ENCODE measurements at places on chromosomes 3 and 15. TPM values are rescaled to one million over a fixed set of nuclear protein-coding genes. Genes with fewer than 3 reads are reported as not detected.

The FAH gene
- polyA plus RNA-seq = 50.6 TPM

DNA sequence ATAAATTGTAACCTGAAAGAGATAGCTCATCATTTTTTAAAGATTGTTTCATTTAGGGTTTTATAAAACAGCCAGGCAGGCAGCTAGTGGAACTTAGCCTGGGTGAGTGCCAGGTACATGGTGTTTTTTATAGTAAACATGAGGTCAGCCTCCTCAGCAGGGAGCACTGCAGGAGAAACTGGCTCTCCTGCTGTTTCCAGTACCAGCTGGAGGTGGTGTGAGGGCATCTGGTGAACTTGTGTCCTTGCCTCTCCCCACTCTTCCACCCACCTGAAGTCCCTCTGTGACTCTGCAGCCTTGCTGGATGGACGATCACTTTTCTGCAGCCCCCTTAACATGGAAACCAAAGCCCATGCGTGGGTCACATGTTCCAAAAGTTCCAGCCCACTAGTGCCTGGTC lies 128.4 kb downstream of the FAM174B start:
- H3K27me3 ChIP-seq = no peaks in the 10 kb centered on the region
- no peaks in the 10 kb centered on the region for H3K36me3 ChIP-seq
- no peak for DNase-seq
- H3K4me3 ChIP-seq = no peak overlapping the region
- no peak overlapping the region for H3K27ac ChIP-seq

The CERS3 gene
- not detected for polyA plus RNA-seq

DNA sequence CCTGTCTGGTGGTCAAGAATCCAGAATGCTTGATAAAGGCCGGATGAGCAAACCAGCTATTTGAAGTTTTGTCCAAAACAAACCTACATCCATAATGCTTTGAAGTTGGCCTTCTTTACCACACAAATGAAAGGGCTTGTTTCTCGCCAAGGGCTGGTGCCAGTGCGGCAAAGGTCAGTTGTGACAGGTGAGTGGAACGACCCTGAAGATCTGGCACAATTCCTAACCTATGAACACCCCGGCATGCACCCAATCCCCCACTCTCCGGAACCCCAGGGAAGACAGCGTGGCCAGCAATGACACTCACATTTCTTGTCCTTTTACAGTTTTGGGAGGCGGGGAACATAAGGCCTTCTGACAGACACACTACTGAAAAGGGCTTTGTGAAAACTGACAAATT lies 90.6 kb downstream of the ATP10A start:
- peaks cover 6% of the 10 kb centered on the region for H3K4me1 ChIP-seq
- no peak overlapping the region for H3K4me3 ChIP-seq

GRCh38 chr15:48358229-48359152 lies 27.3 kb downstream of the DUT start:
- peaks cover 15% of the 10 kb centered on the region for H3K4me1 ChIP-seq
- no peaks in the 10 kb centered on the region for H3K27me3 ChIP-seq
- no peaks in the 10 kb centered on the region for H3K36me3 ChIP-seq
- 0 out of 2 replicates have a peak overlapping the region, but pooled peaks have one; percentile 40 for H3K27ac ChIP-seq
- peak; percentile 64 for DNase-seq

- no peaks in the 10 kb centered on the region for H3K4me1 ChIP-seq
- H3K27me3 ChIP-seq = no peaks in the 10 kb centered on the region
- H3K36me3 ChIP-seq = no peaks in the 10 kb centered on the region
- H3K27ac ChIP-seq = no peak overlapping the region
Measured at GRCh38 chr15:33994005-33994615, 25.8 kb downstream of the CHRM5 start.

GRCh38 chr3:190826018-190826417 lies 36.5 kb downstream of the GMNC start:
- no peak overlapping the region for H3K27ac ChIP-seq
- no peaks in the 10 kb centered on the region for H3K27me3 ChIP-seq

The NDN gene
- 72.4 TPM for polyA plus RNA-seq

DNA sequence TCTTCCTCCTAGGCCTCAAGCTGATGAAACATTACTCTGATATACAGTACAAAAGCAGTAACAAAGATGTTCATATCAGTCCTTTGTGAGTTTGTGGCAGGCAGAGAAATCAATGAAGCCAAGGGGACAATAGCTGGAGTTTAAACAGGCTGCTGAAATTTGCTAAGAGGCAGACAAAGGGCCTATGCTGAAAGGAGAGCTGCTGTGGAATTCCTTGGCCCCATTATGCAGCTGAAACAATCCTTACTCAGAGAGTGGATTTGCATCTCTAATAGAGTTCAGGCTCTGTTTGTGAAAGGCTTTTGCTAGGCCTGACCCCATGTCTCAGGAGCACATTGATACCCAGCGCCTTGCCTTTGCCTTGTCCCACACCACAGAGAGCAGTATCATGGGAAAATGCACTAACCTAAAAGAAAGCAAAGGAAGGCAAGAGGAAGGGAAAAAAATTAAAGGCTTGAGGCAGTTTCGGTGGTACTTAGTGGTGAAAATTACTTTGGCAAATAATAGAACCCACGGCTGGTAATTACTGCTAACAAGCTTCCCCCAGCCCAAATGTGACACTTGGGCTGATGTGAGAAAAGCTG lies 195.0 kb upstream of the EPHA3 start:
- DNase-seq = no peak
- H3K36me3 ChIP-seq = no peaks in the 10 kb centered on the region
- no peak overlapping the region for H3K27ac ChIP-seq
- no peaks in the 10 kb centered on the region for H3K4me1 ChIP-seq
- no peaks in the 10 kb centered on the region for H3K27me3 ChIP-seq

- no peaks in the 10 kb centered on the region for H3K4me1 ChIP-seq
- H3K36me3 ChIP-seq = no peaks in the 10 kb centered on the region
- no peak for DNase-seq
Measured at GRCh38 chr3:4067893-4068292, 235.3 kb upstream of the SETMAR start.

DNA sequence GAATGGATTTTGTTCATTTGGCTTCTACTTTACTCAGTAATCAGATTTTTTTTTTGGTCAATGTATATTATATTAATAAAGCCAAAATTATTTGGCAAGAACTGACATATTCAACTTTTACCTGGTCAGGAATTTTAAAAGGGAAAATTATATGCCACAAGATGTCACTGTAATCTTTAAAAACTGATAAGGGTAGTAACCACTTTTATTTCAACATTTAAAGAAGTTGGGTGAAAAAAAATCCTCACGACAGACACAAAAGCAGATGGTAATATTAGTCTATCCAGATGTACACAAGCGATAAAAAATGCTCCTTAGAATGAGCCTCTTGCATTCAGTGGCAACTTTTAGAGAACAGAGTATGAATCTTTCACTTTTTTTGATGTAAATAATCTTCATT lies 101.9 kb downstream of the SERPINI1 start:
- no peak for DNase-seq
- H3K4me3 ChIP-seq = no peak overlapping the region
- H3K36me3 ChIP-seq = no peaks in the 10 kb centered on the region

- no peak for DNase-seq
- peaks cover 2% of the 10 kb centered on the region for H3K4me1 ChIP-seq
- no peaks in the 10 kb centered on the region for H3K36me3 ChIP-seq
- H3K27me3 ChIP-seq = no peaks in the 10 kb centered on the region
Measured at GRCh38 chr15:80071652-80072051, 12.2 kb downstream of the ZFAND6 start.

GRCh38 chr3:130905551-130905950 lies 11.7 kb downstream of the ATP2C1 start:
- no peaks in the 10 kb centered on the region for H3K27me3 ChIP-seq
- peaks cover 3% of the 10 kb centered on the region for H3K4me1 ChIP-seq
- DNase-seq = peak; percentile 52
- no peaks in the 10 kb centered on the region for H3K36me3 ChIP-seq
- no peak overlapping the region for H3K4me3 ChIP-seq

DNA sequence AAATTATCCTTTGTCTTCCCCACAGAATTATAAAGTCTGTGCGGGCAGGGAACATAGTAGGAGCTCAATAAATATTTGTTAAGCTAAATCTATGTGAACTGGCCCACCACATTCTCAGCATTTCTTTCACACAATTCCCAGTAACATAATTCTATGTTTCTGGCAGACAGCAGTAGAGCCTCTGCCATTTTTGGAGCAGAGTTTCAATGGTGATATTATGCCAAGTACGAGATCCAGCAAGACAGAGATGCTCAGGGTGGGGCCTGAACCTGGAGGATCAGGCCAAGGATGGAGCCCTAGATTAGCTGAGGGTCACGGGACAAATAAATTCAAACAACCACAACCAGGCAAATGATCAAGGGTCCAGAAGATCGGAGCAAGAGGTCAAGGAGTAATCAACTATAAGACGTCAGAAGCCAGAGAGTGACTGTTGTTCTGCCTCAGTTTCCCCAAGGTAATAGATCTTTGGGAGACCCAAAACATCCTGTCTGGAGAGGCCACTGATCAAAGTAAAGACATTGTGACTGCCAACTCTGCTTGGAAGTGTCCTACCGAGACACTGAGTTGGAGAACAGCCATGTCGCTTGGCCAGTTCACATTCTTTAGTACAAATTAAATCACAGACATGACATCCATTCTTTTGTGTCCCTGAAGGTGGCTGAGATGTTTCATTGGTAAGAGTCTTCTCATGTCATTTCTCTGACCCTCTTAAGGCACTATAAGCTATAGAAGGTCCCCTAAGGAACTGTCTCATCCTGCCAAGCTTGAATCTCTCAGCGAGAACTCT lies 15.4 kb downstream of the SRGAP3 start:
- no peaks in the 10 kb centered on the region for H3K36me3 ChIP-seq
- DNase-seq = no peak
- H3K4me3 ChIP-seq = no peak overlapping the region
- no peaks in the 10 kb centered on the region for H3K4me1 ChIP-seq

The PLAAT1 gene
- polyA plus RNA-seq = 0.73 TPM

- no peak for DNase-seq
- H3K27ac ChIP-seq = no peak overlapping the region
- no peak overlapping the region for H3K4me3 ChIP-seq
- H3K36me3 ChIP-seq = no peaks in the 10 kb centered on the region
- peaks cover 2% of the 10 kb centered on the region for H3K27me3 ChIP-seq
- H3K4me1 ChIP-seq = no peaks in the 10 kb centered on the region
Measured at GRCh38 chr3:170054204-170054603, 16.4 kb downstream of the GPR160 start.

- H3K4me1 ChIP-seq = no peaks in the 10 kb centered on the region
- H3K4me3 ChIP-seq = no peak overlapping the region
- no peak for DNase-seq
- H3K36me3 ChIP-seq = no peaks in the 10 kb centered on the region
Measured at GRCh38 chr3:113574213-113574612, 41.9 kb downstream of the SIDT1 start.

The RAMAC gene
- 23.6 TPM for polyA plus RNA-seq

- no peak overlapping the region for H3K27ac ChIP-seq
- H3K36me3 ChIP-seq = no peaks in the 10 kb centered on the region
- no peaks in the 10 kb centered on the region for H3K4me1 ChIP-seq
- no peak overlapping the region for H3K4me3 ChIP-seq
Measured at GRCh38 chr15:73375012-73375411, 6.3 kb upstream of the HCN4 start.

The RNF123 gene
- polyA plus RNA-seq = 45.6 TPM

- no peak overlapping the region for H3K4me3 ChIP-seq
- H3K27me3 ChIP-seq = no peaks in the 10 kb centered on the region
- no peaks in the 10 kb centered on the region for H3K36me3 ChIP-seq
- no peaks in the 10 kb centered on the region for H3K4me1 ChIP-seq
- H3K27ac ChIP-seq = no peak overlapping the region
Measured at GRCh38 chr3:190746986-190747385, 115.5 kb downstream of the GMNC start.

- H3K36me3 ChIP-seq = no peaks in the 10 kb centered on the region
- no peak for DNase-seq
- H3K27ac ChIP-seq = no peak overlapping the region
- no peak overlapping the region for H3K4me3 ChIP-seq
Measured at GRCh38 chr3:43997788-43998369, 243.8 kb upstream of the TOPAZ1 start.

The TRH gene
- polyA plus RNA-seq = not detected

GRCh38 chr3:45367453-45367871 lies 20.9 kb upstream of the LARS2 start:
- H3K36me3 ChIP-seq = no peaks in the 10 kb centered on the region
- H3K27me3 ChIP-seq = no peaks in the 10 kb centered on the region
- peak; percentile 94 for DNase-seq
- peaks cover 13% of the 10 kb centered on the region for H3K4me1 ChIP-seq
- no peak overlapping the region for H3K4me3 ChIP-seq

- no peak overlapping the region for H3K4me3 ChIP-seq
- H3K36me3 ChIP-seq = no peaks in the 10 kb centered on the region
- no peak overlapping the region for H3K27ac ChIP-seq
- peaks cover 14% of the 10 kb centered on the region for H3K4me1 ChIP-seq
Measured at GRCh38 chr3:59754456-59755129, 704.8 kb upstream of the CFAP20DC start.

DNA sequence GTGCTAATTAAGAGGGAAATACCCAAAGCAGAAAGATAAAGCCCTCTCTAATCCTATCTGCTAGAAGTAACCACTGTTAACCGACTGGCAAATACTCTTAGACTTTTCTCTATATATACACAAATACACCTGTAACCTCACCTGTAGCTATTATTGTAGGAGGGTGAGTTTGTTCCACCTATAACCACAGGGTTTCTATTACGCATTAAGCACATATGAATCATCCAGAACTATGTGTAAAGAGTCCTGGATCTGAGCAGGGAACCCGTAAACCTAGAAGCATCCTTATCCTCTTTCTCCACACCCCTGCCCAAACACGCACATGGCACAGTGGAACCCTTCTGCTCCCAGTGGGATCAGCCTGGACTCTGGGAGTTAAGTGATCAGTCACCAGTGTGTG lies 172.8 kb upstream of the C2CD4B start:
- H3K27ac ChIP-seq = no peak overlapping the region
- H3K4me3 ChIP-seq = no peak overlapping the region
- H3K27me3 ChIP-seq = peaks cover 25% of the 10 kb centered on the region
- H3K36me3 ChIP-seq = no peaks in the 10 kb centered on the region
- no peaks in the 10 kb centered on the region for H3K4me1 ChIP-seq
- no peak for DNase-seq

The CHL1 gene
- polyA plus RNA-seq = 0.38 TPM

DNA sequence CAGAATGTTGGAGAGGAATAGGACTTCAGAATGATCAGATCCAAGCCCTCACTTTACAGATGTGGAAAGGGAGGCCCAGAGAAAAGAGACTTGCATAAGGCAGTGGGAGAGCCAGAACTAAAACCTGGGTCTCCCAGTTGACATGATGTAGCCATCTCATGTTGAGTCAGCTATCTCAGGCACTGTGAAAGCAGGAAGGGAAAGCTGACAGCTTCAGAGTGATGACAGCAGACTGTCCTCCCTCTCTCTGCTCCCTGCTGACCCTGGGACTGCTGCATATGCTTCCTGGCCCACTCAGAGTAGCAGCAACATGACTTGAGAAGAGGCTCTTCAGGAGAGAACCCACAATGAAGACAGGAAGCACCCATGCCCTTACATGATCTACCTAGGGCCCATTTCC lies 14.7 kb downstream of the FHIT start:
- no peak overlapping the region for H3K27ac ChIP-seq
- H3K4me3 ChIP-seq = no peak overlapping the region
- DNase-seq = no peak
- H3K36me3 ChIP-seq = no peaks in the 10 kb centered on the region
- H3K27me3 ChIP-seq = no peaks in the 10 kb centered on the region

The ITGB5 gene
- 101 TPM for polyA plus RNA-seq

- no peaks in the 10 kb centered on the region for H3K36me3 ChIP-seq
- DNase-seq = no peak
- peaks cover 29% of the 10 kb centered on the region for H3K27me3 ChIP-seq
- H3K27ac ChIP-seq = no peak overlapping the region
- H3K4me3 ChIP-seq = no peak overlapping the region
Measured at GRCh38 chr3:186515125-186515524, 29.1 kb downstream of the CRYGS start.
